Head of caudate nucleus (tissue), 42 donors: ENCODE measurements at places on chromosomes 12 and 14.

DNA sequence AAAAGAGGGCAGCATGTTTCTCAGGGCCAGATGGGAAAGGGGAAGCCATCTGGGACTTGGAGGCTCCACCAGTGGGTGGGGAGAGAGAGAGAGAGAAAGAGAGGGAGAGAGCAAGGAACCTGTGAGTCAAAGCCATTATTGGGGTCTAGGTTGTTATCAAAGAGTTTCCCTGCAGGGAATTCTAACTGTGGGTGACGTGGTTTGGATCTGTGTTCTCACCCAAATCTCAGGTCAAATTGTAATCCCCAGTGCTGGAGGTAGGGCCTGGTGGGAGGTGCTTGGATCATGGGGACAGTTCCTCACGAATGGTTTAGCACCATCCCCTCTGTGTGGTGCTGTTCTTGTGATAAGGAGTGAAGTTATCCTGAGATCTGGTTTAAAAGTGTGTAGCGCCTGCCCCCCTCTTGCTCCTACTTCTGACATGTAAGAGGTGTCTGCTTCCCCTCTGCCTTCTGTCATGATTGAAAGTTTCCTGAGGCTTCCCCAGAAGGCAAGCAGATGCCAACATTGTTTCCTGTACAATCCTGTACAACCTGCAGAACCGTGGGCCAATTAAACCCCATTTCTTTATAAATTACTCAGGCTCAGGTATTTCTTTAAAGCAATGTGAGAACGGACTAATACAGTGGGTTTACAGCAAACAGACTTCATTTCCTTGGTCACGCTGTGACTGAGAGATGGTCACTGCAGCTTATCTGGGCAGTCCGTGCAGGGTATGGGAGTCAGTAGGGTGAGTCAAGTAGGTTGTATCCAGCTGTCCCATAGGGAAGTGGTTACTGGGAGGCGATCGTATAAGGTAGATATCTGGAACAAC, 52.4 kb downstream of the CCDC91 start:
- no peak for DNase-seq

GRCh38 chr14:95222151-95222631, 64.9 kb upstream of the DICER1 start:
- no peak for DNase-seq

DNA sequence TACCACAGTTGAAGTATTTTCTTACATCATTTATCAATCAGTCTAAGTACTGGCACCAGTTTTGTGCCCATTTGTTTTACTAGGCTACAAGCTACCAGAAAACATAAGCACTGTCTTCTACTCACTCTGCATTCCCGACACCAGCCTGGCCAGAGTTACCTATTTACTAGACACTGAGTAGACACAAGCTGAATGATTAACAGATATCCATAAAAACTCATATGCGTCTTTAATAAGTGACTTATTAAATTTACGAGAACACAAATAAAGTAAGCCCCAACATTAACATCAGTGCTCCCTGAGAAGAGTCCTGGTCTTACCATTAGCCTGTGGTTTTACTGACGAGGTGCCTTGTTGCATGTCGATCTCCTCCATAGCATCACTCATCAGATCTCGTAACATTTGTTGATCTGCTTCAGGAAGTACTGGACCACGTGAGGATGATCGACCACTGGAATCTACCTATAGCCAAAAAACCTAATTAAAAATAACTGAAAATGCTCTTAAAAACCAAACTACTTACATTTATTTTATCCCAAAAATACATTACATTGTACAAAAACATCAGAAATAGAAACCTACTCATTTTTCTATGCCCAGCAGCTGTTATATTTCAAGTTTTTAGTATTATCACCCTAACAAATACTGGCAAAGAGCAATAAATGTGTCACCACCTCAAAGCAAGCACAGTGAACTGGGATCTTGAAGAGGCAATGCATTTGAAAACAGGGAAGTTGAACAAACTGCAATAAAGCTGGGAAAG, 53.3 kb downstream of the BDKRB1 start:
- DNase-seq, result no peak

- no peak for DNase-seq
Measured at GRCh38 chr14:83133981-83134645, 1600.5 kb upstream of the SEL1L start.

DNA sequence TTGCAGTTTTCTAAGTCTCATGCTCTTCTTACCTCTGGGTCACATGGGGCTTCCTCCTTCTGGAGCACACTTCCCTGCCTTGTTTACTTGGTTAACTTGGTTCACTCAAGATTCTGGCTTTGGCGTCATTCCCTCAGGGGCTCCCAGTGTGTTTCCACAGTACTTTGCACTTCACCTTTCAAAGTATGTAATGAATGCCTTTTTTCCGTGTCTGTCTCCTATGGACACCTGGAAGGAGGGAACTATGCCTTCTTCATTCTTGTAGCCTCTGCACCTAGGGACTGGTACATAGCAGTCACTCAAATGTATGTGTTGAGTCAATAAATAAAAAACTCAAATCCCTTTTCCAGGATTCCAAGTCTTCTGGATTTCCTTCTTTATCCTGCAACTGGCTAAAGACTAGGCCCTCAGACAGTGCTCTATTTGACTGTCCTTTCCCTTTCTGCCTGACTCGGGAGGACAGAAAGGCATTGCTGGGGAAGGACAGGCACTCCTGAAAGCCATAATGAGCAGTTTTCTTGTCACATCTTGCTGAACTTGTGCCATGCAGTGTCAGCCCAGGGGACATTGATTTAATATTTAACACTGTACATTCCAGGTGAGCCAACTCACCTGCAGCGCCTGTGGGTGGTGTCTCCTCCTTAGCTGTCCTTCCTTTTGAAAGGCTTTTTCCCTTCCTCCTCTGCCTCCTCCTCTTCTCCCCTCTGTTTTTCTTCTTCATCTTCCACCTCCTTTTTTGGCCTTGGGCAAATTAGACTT, 12.8 kb downstream of the MYRFL start:
- DNase-seq, result no peak

DNA sequence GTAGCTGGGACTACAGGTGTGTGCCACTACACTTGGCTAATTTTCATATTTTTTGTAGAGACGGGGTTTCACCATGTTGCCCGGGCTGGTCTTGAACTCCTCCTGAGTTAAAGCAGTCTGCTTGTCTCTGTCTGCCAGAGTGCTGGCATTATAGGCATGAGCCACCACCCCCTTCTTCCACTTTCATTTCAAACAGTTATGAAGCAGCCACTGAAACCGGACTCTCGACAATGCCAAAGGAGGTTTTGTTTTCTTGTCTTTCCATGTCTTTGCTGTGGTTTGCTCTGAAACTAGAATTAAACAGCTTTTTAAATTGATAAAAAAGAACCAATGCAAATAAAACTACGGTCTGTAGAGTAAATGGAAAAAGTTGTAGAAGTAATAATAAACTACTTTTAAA, 30.4 kb downstream of the RAP1B start:
- no peak for DNase-seq

DNA sequence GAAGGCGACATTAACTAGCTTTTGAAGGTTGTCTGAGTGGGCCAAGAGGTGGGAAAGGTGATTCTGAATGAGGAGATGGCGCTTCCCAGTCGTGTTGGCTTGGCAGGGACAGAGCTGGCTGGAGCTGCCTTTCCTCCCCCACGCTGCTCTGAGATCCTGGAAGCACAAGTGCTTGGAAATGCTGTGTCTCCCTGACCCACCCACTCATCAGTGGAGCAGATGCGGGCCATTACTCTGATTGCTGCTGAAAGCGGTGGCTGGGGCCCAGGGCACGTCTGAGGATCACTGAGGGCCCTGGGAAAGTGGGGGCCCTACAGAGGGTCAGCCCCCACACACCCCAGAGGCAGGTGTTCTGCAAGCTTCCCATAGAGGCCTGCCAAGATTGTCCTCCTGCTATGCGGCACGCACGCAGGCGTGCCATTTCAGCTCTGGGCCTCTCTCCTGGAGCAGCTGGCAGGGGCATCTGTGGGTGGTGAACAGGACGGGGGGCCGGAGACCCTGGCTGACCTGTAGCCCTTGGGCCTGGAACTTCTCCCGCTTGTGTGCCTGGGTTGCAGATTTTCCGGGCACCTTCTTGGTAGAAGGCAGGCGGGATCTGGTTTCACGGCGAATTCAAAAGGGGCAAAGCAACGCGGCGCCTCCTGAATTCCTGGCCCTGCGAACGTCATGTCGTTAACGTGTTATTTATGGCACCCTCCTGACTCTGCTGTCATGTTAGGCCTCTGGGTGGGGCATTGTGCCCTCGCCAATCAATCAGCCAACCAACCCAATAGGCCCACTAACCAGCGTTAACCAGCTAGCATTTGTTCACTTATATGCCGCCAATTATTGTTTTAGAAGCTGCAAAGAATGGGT, 133.8 kb upstream of the TBX3 start:
- no peak for DNase-seq

DNA sequence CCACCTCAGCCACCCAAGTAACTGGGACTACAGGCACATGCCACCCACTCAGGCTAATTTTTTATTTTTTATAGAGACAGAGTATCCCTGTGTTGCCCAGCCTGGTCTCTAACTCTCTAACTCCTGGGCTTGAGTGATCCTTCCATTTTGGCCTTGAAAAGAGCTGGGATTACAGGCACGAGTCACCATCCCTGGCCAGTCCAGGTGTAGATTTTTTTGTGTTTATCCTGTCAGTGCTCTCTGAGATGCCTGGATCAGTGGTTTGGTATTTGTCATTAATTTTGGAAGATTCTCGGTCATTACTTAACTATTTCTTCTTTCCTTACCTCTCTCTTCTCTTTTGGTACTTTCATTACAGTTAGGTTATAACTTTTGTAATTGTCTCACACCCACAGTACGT, 5.3 kb upstream of the HIF1A start:
- DNase-seq, result no peak

DNA sequence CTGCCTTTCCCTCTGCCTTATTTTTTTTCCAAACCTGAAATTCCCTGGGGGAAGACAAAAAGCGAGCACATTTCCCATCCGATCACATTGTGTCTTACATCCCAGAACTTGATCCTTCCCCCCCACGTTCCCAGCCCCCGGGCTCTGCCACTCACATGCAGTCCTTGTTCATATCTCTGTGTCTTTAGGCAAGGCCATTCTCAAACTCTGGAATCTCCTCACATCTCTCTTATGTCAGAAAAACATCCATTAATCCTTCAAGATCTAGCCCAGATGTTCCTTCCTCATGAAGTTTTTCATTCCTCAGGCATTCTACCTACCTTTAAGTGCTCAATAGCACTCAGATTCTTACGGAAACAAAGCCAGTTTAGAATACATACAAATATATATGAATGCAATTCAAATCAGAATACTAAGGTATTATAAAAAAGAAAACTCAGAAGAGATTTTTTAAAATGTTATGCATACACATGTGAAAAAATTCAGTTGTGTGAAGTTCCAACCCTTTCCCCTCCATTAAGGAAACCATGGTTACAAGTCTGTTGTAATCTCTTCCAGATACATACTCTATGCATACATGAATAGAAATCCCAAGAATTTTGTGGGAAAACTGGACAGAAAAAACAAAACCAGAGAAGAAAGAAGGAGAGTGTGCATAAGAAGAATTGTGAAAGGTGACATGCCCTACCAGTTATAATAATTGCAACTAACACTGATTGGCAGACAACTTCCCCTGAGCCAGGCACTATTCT, 120.3 kb downstream of the SLC38A1 start:
- no peak for DNase-seq
